ENCODE measurements at places on chromosomes 2 and 18. TPM values are rescaled to one million over a fixed set of nuclear protein-coding genes. Genes with fewer than 3 reads are reported as not detected.

The CLEC4F gene
- not detected for polyA plus RNA-seq

The TMEM169 gene
- polyA plus RNA-seq = 0.41 TPM

The CTAGE1 gene
- not detected for polyA plus RNA-seq

The VWA3B gene
- polyA plus RNA-seq = not detected

The HES6 gene
- 32.6 TPM for polyA plus RNA-seq

Data from H1 (cell line).